Esophagus muscularis mucosa (tissue), 4 donors: ENCODE measurements at places on chromosomes 1 and 21. TPM values are rescaled to one million over a fixed set of nuclear protein-coding genes. Genes with fewer than 3 reads are reported as not detected.

The SERTAD4 gene
- total RNA-seq: 1.8 TPM

DNA sequence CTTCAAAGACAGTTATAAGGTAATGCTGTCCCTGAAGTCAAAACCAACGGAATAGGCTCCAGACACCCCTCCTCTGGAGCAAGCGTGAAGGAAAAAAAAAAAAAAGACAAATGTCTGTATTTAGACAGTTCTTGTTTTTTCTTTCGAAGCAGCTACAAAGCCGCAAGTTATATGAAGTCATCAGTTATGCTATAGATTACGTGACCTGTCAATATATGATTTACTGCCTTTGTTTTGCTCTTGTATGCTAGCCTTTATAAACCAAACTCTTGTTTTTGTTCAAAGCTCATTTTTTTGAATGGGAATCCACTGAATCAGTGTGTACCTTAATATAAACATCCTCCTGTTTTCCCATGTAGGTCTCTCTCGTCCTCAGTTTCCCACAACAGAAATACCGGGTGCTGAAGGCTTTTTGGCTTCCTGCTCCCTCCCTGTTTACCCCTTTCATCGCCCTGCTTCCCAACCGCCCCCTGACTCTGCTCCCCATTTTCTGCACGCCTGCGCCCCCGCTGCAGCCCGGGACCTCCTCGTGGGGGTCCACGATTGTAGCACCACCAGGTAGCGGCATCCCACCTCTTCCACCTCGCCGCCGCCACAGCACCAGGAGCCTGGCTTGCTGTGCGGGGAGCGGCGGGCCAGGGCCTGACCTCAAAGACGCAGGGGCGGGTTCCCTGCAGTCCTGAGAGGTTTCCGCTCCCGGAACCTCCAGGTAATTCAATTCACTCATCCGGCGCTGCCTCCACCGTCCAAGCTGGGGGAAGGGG is 5.2 kb upstream of the ZNF678 start:
- DNase-seq: no peak

DNA sequence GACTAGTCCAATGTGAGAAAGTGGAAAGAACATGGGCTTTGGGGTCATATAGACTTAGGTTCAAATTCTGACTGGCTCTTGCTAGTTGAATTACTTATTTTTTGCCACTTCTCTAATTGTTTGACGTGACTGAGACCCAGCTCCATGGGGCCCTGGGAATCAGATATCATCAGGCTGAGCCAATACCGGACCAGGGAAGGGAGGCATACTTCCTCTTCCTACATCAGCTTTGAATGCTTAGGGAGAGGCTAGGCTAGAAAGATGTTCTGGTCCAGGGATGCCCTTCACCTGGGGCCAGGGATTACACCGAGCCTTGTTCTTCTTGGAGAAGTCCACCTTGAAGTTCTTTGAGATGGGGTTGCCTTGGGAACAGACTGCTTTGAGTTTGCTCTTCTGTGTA is 3.7 kb upstream of the NR1I3 start:
- DNase-seq: no peak

DNA sequence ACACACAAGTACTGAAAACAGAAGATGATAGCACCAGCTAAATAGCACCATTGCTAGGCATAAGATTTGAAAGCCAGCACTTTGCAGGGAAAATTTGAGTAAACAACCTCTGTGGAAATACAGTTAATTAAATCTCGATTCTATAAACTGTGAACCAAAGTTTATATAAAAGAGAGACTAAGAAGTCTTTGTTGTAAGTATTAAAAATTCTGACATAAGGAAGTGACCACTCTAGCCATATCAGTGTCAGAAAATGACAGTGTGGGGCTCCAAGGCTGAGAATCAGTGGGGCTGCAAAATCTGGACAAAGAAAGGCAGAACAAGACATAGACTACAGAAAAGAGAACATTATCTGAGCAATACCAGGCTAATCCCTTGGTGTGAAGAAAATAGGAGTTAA is 292.2 kb downstream of the ST6GALNAC3 start:
- no peak for DNase-seq

GRCh38 chr1:87394513-87394912 is 65.8 kb downstream of the LMO4 start:
- DNase-seq: no peak
